Kidney epithelial cell (primary cell): ENCODE measurements at places on chromosomes 6 and 20.

- DNase-seq, result peak; percentile 12
These were observed 353.9 kb downstream of the HACE1 start for GRCh38 chr6:104505838-104506237.

- no peak for DNase-seq
These were observed 159.8 kb upstream of the CDH4 start for GRCh38 chr20:61092251-61092650.

- no peak for DNase-seq
These were observed 1.0 kb downstream of the BCL2L1 start for GRCh38 chr20:31721408-31722256.

DNA sequence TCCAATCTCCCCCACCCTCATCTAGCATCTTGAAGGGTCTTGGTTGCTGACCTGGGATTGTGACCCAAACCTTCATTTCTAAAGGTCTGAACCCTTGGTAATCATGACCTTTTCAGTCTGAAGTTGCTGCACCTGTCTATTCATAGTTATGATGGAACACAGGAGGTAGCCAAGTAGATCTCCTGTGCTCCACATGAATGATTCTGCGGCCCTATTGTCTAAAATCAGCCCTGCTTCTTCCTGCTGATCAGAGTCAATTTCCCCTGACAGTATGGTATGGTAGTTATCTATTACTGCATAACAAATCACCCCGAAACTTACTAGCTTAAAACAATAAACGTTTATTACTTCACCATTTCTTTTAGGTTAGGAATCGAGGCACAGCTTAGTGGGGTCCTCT lies 9.0 kb downstream of the OR2B6 start:
- DNase-seq, result no peak

GRCh38 chr6:162416831-162417537 lies 310.6 kb downstream of the PRKN start:
- DNase-seq, result no peak

DNA sequence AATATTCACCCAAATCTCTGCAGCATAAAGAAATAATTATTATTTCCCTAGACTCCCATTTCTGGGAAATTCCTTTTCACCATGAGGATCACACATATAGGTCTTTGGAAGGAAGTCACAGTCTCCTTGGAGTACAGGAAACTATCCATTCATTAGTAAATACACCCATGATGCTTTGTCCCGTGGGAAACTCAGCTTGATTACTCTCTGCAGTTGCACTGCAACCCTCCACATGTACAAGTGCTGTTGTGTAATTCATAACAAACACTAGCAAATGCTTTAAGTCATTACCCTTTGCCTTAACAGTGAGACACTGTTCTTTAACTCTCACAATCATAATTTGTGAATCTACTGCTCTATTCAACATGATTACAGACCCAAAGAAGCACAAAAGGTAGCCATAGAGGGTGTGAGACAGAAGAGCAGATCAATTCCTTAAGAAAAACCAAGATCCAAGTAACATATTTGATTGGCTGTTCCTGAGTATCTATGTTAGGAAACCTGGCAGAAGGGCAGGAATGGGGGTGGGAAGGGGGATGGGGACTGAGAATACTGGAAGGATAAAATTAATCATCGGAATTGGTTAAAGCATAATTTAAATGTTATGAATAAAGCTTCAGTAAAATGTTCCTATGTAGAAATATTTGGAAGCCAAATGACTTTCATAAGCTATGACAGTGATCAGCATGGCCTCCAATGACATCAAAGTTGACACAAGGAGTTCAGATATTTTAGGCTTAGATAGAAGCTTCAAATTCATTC lies 268.0 kb downstream of the HACE1 start:
- DNase-seq, result no peak

- peak; percentile 80 for DNase-seq
These were observed 312.5 kb upstream of the PLCB4 start for GRCh38 chr20:8756410-8756809.

DNA sequence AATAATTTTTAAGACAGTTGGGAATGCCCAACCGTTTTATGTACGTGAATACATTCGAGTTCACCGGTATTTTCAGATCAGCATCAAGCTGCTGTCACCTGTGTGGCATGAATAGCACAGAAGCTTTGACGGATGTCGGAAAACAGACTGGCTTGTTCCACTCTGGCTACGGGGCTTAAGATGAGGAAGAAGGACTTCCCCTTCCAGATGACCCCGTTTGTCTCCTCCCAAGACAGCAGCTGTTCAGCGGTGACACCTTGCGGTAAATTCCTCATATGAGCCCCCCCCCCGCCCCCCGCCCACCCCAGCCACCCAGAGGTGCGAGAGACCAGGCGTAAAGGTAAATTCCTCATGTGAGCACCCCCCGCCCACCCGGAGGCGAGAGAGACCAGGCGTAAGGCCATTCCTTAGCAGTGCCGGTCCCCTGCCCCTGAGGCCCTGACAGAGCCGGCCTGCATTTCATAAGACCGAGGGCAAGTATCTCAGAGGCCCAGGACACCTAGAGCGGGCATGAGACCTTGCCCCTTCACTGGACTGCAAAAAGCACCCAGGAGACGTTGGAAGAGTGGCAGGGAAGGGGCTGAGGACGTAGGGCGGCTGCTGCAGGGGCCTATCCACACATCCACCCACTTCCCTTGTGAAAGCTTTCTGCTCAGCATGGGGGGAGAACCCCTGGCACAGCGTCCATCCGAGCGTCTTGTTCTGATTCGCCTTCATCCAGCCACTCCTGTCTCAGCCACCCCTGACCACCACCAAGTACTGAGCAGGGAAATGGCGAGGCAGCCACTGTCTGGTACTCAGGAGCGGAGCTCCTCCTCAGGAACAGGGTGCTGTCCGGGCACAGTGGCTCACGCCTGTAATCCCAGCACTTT lies 7.3 kb upstream of the PCMTD2 start:
- no peak for DNase-seq

GRCh38 chr20:42576167-42576566 lies 613.5 kb downstream of the PTPRT start:
- DNase-seq, result no peak

- no peak for DNase-seq
These were observed 482.9 kb upstream of the SOX4 start for GRCh38 chr6:21110684-21111083.

- no peak for DNase-seq
These were observed 193.8 kb downstream of the TAF4 start for GRCh38 chr20:61871913-61872312.

- DNase-seq, result no peak
These were observed 141.1 kb downstream of the SYCP2 start for GRCh38 chr20:59792300-59792699.

- DNase-seq, result no peak
These were observed 545.4 kb upstream of the JAG1 start for GRCh38 chr20:11219192-11219591.

DNA sequence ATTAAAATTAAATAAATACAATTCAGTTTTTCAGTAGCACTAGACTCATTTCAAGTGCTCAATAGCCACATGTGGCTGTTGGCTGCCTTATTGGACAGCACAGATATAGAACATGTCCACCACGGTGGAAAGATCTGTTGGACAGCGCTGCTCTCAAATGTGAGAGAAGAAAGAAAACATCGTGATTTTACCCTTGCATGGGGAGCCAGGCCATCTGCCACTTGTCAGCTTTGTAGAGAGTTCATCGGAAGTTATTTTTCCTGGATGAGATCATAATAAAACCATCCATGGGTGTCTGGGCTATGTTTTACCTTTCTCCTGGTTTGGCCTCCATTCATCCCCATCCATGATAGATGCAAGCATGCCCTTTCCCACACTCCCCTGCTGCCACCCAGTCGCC lies 5.8 kb upstream of the KIF3B start:
- DNase-seq, result no peak
